ENCODE measurements at places on chromosomes 12 and 14. TPM values are rescaled to one million over a fixed set of nuclear protein-coding genes. Genes with fewer than 3 reads are reported as not detected.

Gene TRPV4
- polyA plus RNA-seq = 1.3 TPM

Gene RNF212B
- polyA plus RNA-seq = not detected

Gene RNASE7
- polyA plus RNA-seq = not detected

Gene KLRB1
- polyA plus RNA-seq = not detected

Measured in aorta (tissue), 5 donors.